ENCODE measurements at places on chromosomes 16 and 17.

- DNase-seq: no peak
Observed at GRCh38 chr16:58337090-58337444, 42.2 kb upstream of the PRSS54 start.

DNA sequence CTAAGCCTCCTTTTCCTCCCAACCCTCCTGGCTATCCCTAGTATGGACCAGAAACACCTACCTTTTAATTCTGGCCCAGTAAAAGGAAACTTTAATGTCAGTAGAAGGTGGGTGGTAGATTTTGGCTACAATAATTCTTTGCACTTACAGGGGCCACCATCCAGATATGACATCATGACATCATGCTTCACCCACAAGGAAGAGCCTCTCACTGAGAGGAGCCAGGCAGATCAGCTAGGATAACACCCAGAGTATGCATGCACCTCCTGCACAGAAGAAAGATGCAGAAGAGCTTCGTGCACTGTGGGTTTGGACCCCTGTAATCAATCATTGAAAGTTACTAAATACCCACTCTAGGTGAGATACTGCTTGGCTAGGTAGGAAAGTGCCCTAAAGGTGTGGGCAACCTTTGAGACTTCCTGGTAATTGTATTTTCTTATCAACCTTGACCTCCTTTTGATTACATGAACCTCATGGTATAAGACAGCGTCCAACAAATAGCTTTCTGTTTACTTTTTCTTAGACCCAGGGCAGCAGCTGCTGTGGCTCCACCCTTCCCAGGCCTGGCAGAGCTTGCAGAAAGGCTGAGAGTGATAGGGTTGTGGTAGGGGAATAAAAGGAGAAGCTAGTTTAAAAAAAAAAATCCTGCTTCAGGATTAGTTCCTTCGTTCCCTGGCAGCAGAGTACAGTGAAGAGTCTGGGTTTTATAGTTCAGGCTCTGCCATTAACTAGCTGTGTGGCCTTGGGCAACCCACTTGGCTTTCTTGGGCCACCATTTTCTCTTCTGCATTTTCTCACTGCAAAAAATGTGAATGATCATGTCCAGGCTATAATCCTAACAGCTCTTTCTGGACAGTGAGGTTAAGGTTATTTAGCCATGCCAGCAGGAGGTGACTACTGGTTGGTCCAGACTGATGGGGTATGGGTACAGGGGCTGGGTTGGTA is 6.2 kb downstream of the MAP3K14 start:
- no peak for DNase-seq

GRCh38 chr17:8800656-8801055 is 1.5 kb upstream of the MFSD6L start:
- no peak for DNase-seq

GRCh38 chr16:79168321-79168720 is 432.2 kb downstream of the MAF start:
- no peak for DNase-seq

- no peak for DNase-seq
Observed at GRCh38 chr17:4849011-4849536, 15.9 kb downstream of the MINK1 start.

- DNase-seq: no peak
Observed at GRCh38 chr16:50532576-50532975, 15.6 kb upstream of the NKD1 start.

Measured in NCI-H187 (cell line).